ENCODE measurements at places on chromosomes 4 and X.

DNA sequence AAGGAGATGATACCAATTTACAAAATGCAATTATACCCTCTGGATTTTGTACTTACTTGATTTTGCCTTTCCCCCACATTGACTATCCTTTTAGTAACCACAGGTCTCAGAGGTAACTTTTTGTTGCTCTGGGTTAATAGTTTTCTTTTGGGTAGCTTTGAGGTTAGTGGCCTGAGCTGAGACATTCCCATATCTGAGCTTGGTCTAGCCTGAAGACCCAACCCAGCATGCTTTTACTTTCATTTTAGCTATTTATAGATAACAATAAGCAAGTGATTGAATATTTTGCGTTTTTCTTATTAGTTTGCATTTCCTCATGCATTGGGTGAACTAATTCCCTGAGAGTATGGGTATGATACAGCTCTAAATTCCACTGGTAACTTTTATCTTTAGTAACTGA, 11.8 kb downstream of the HTN1 start:
- DNase-seq, result no peak

- DNase-seq, result no peak
Observed at GRCh38 chr4:79871961-79872360, 201.1 kb downstream of the ANTXR2 start.

DNA sequence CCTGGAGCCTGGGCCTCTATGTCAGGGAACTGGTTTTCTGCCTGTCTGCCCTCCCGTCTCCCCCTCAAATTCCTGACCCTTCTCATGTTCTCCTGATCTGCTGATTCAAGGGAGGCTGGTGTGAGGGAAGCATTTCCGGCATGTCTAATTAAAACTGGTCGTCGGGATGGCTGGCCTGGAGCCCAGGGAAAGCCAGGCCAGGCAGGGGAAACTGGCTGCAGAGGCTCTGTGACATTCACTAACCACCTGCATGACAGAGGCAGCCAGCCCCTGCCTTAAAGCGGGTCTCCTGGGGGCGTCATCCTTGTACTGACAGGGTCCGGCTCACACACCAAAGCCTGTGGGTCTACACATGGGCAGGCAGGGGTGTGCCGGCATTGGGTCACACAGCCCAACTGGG, 35.2 kb downstream of the ABLIM2 start:
- no peak for DNase-seq

GRCh38 chr4:47786958-47787370, 50.9 kb downstream of the CORIN start:
- DNase-seq, result no peak

DNA sequence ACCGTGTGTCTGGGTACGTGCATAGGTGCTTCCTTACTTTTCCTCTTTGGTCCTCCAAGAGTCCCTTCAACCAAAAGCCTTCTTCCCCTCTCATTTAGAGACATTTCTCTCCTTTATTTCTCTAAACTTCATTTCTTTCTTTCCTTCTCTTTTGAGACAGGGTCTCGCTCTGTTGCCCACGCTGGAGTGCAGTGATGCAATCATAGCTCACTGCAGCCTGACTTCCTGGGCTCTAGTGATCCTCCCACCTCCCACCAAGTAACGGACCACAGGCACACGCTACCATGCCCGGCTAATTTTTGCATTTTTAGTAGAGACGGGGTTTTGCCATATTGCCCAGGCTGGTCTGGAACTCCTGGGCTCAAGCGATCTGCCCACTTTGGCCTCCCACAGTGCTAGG, 42.2 kb downstream of the ACOX3 start:
- no peak for DNase-seq

GRCh38 chr4:36328130-36328529, 46.7 kb downstream of the DTHD1 start:
- DNase-seq, result no peak

DNA sequence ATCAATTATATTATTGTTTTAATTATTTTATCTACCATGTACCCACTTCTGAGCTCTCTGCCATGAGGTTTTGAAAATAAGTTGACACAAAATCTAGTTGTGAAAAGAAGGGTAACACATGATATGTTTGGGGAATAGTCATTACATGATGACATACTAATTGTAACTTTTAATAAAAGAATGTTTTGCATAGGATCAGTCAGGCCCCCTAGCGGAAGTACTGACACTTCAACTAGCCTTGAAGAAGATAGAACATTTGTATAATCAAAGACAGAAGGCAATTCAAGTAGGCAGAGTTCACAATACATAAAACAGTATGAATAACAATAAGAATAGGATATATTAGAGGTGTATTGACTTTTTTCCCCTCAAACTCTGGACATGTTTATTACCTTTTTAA, 1191.0 kb upstream of the AGA start:
- DNase-seq, result no peak

GRCh38 chr4:41164405-41164804, 49.9 kb downstream of the APBB2 start:
- no peak for DNase-seq

- no peak for DNase-seq
Observed at GRCh38 chr4:114479595-114479994, 119.0 kb upstream of the UGT8 start.

DNA sequence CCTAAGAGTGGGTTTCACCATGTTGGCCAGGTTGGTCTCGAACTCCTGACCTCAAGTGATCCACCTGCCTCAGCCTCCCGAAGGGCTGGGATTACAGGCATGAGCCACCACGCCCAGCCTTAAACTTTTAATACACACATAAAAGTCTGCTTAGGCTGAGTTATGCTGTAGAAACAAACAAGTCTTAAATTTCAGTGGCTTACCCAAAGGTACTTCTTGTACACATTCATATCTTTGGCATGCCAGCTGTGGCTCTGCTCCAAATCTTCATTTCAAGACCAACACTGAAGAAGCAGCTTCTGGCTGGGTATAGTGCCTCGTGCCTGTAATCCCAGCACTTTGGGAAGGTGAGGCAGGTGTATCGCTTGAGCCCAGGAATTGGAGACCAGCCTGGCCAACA, 80.3 kb downstream of the PPEF2 start:
- no peak for DNase-seq

DNA sequence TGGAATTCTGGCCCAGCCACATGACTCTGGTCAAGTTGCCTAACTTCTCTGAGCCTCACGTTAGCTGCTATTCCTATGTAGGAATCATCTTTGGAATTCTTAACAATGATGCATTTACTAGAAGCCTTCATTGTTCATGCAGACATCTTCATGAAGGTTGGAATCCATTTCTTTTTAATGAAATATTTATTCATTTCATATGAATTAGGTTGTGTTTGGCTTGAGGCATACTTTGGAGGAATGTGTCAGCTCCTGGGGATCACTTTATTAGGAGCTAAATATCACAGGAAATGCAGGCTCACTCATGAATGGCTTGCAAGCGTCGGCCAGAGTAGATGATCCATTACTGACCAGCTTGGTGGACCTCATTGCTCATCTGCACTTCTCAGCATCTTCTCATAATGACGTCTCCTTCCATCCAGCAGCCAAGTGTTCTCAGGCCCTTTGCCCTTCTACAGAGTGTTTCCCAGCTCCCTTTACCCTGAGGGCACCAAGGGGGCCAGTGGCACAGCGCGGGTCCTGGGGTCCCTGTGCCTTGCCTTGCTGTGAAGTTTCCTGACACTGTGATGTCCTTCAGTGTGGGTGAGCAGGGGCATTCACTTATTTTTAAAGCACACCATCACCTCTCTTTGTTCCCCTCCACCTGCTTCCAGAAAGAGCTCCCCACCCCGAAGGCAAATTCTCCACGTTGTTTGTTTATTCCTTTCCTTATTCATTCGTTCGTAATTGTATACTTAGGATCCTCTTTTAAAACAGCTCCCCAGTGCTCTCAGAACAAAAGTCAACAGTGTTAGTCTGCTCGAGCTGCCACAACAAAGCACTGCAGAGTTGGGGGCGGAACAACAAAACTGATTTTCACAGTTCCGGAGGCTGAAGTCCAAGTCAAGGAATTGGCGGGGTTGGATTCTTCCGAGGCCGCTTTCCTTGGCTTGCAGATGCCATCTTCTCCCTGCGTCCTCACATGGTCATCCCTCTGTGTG, 106.8 kb downstream of the STK32B start:
- DNase-seq, result no peak

- DNase-seq, result no peak
Observed at GRCh38 chrX:13069771-13070416, 25.5 kb upstream of the FAM9C start.

GRCh38 chr4:153260132-153260531, 55.9 kb downstream of the TRIM2 start:
- DNase-seq, result no peak

DNA sequence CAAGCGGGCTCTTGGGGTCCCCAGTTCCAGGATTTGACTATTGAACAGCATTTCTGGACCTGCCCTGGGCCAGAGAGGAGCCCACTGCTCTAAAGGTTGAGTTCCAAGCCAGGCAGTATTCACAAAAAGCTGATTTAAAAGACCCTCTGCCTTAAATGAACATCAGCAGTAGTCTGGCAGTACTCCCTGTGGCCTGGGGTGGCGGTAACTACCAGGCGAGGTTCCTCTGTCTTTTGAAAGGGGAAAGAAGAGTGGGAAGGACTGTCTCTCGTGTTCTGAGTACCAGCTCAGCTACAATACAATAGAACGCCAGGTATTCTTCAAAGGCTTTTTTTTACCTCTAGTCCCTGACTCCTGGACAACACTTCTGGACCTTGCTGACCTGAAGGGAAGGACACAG, 456.4 kb upstream of the TEX13C start:
- DNase-seq, result no peak
